ENCODE measurements at places on chromosomes 1 and 21.

- no peak for DNase-seq
Observed at GRCh38 chr1:199728345-199728744, 299.2 kb upstream of the NR5A2 start.

DNA sequence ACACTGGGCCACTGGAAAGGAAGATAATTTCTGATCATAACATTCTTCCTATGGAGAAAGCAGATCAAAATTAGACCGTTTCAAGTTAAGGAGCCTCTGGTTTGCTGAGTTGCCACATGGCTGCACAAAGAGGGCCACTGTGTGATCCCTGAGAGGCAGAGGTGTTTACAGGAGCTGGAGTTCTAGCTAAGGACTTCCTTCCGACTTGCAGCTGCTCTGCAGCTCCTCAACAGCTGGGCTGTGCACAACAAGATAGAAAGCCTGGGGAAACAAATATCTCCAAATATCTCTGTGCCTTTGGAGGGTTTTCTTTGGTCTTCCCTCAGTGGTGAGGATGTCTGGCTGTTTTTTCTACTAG, 26.8 kb downstream of the GADD45A start:
- DNase-seq: no peak

- no peak for DNase-seq
Observed at GRCh38 chr1:24903955-24904730, 25.9 kb downstream of the RUNX3 start.

DNA sequence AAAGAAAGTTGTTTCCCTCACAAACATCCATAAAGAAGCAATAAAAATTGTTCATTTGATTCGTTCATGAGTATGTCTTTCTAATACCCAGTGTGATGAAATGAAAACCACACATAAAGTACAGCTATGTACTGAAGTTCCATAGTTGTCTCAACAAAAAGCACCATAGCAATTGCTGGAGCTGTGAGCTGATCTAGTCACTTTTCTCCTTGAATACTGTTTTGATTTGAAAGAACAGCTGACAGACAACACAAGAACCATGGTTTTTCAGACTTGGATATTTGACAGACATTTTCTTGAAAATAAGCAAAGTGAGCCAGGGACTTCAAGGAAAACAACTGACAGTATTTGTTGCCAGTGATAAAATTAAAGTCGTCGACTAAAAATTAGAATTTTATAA, 237.1 kb upstream of the PLD5 start:
- no peak for DNase-seq
